Kidney capillary endothelial cell (primary cell): ENCODE measurements at places on chromosomes 7 and 10.

- no peak for DNase-seq
Measured at GRCh38 chr7:117800841-117801240, 72.4 kb downstream of the CTTNBP2 start.

GRCh38 chr7:140557809-140558518 is 78.7 kb upstream of the MKRN1 start:
- no peak for DNase-seq

GRCh38 chr7:126398285-126398684 is 854.5 kb downstream of the GRM8 start:
- no peak for DNase-seq

GRCh38 chr7:109460296-109460695 is 890.6 kb downstream of the DNAJB9 start:
- DNase-seq: no peak

GRCh38 chr10:124599588-124600050 is 138.0 kb downstream of the LHPP start:
- DNase-seq: no peak

GRCh38 chr7:108120933-108121332 is 9.2 kb downstream of the LAMB4 start:
- no peak for DNase-seq

DNA sequence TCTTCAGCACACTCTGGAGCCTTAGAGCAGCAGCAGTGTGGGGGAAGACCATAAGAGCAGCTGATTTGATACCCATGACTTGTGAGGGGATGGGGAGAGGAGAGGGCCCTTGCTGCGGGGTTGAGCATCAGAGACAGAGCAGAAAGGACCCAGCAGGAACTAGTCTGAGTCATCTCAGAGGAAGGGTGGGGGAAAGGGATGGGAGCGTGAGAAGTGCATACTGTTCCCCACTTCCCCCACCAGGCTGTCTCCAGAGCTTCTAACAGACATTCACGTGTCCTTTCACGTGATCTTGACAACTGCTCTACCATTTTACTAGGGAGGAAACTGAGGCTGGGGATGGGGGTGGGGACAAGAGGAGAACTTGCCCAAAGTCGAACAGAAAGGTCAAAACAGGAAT is 38.7 kb downstream of the FAM241B start:
- no peak for DNase-seq

- no peak for DNase-seq
Measured at GRCh38 chr7:45990276-45990675, 69.2 kb upstream of the IGFBP3 start.

DNA sequence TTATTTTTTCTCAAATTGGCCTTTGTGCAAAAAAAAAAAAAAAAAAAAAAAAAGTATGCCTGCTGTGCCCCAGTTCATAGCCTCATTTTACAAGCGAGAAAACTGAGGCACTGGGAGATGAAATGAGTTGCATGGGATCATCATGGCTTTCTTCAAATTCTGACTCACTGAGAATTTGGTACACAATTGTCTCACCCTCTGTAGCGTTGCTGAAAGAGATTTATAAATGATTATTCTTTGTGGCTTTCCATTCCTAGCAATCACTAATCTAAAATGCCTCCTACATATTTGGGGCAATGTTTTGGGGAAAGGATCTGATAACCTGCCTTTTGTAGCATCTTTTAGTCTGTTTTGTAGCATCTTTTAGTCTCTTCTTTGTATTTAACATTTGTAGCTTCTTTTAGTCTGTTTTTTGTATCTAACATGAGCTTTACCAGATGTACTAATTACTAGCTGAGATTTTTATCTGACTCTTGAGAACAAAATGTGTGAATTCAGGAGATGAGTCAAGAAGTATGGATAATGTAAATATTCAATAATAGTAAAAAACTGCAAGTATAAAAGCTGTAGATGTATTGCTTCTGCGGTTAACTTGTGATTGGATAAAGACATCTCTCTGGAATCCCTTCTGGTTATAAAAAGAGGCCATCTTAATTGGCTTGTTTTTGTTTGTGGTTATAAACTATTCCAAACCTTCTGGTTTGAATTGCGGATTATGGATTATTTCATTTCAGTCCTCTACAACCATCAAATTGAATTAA is 161.4 kb downstream of the ARID5B start:
- no peak for DNase-seq

GRCh38 chr10:63323701-63324494 is 141.9 kb downstream of the JMJD1C start:
- DNase-seq: no peak

- DNase-seq: no peak
Measured at GRCh38 chr10:14023673-14024328, 306.9 kb downstream of the FRMD4A start.

DNA sequence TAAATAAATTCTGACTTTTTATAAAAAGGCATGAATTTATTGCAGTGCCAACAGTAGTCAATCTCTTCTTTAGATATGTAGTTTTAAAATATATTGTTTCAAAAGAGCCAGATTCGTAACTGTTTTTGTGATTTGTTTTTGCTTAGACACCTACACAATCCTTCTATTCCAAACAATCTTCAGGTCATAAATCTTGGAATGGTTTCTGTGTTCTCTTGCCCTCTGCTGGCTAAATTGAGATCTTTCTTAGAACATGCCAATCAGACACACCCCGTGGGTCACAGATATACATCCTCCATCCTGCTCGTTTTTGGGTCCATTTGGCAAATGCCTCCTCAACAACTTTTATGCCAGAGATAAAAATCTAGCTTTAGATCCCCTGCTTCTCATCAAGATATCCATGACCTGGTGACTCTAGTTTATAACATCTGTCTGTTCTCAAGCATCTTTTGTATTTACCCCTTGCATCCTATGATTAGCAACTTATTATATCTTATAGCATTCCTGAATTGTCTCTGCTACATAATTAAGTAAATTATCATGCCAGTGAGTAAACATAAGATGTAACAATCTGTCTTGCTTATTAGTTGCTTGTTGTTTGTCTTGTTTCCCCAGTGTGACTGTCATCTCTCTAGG is 35.3 kb upstream of the IFRD1 start:
- peak; percentile 65 for DNase-seq

- peak; percentile 34 for DNase-seq
Measured at GRCh38 chr7:101538596-101539459, 90.3 kb downstream of the MYL10 start.

GRCh38 chr10:44968500-44969400 is 9.1 kb downstream of the RASSF4 start:
- DNase-seq: no peak

GRCh38 chr10:73552819-73553715 is 38.1 kb downstream of the USP54 start:
- DNase-seq: no peak

DNA sequence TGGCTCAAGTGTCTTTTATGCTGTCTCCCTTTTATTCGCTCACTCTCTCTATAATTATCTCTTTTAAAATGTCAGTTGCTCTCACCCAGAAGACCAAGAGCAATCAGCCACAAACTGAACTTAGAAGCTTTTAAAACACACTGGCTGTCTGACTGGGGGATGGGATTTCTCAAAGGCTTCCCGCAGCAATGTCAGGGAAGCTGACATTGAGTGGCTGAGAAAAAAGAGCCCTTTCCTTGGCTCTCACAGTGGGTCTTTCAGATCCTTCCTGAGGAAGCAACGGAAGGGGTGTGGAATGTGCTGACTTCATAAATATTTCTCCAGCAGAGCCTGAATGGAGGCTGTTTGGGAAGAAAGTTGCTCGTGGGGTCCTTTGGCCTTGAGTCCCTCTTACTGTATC is 445.7 kb upstream of the C7orf33 start:
- peak; percentile 15 for DNase-seq

DNA sequence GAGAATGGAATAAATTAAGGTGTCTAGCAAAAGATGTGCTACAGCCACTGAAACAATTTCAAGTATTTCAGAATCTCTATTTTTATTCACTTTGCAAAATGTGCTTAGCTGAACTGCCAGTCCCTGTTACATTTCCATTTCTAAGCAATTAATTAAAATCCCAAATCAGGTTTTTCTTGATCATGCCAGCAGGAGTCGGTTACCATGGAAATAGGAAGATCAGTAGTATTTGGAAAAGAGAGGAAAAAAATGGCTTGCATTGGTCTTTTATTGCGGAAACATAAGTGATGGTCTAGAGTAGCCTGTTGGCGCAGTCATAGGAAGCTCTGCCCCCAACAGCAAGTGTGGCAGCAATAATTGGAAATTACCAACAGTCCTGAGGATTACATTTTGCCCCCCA is 867.1 kb downstream of the GATA3 start:
- no peak for DNase-seq

DNA sequence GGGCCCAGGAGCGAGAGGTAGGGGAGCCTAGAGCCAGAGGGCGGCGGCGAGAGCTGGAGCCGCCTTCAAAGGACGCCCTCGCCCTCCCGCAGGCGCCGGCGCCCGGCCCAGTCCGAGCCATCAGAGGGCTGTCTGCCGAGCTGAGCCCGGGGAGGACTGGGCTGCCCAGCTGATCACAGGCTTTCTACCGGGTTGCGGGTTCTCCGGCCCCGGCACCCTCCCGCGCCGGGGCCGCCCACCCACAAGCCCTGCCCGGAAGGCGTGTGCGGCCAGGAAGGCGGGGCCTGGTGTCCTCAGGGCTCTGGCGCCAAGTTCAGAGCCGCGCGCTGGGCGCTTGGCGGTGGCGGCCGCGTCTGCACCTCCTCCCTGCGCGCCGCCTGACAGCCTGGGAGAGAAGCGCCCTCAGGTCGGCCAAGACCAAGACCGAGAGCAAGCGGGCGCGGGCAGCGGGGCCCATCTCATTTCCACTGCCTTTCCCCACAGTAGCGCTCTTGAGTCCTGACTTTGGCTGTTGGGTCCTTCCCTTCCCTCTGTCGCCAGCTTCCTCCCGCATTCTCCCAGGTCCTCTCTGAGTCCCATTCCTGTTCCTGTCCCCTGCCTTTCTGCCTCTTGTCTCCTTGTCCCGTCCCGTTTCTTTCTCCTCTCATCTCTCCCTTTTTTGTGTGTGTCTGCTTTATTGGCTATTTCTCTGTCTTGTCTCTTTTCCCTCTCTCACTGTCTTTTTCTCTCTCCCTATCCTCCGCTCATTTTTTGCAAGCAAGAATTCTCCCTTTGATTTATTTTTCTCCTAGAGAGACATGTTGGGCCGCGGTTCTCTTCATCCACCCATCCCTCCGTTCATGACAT is 60.6 kb upstream of the MSMB start:
- peak; percentile 39 for DNase-seq

GRCh38 chr7:2070151-2070763 is 162.5 kb downstream of the MAD1L1 start:
- no peak for DNase-seq

GRCh38 chr10:117652228-117653169 is 110.0 kb downstream of the EMX2 start:
- no peak for DNase-seq

- DNase-seq: no peak
Measured at GRCh38 chr7:103418241-103418640, 27.8 kb downstream of the SLC26A5 start.

DNA sequence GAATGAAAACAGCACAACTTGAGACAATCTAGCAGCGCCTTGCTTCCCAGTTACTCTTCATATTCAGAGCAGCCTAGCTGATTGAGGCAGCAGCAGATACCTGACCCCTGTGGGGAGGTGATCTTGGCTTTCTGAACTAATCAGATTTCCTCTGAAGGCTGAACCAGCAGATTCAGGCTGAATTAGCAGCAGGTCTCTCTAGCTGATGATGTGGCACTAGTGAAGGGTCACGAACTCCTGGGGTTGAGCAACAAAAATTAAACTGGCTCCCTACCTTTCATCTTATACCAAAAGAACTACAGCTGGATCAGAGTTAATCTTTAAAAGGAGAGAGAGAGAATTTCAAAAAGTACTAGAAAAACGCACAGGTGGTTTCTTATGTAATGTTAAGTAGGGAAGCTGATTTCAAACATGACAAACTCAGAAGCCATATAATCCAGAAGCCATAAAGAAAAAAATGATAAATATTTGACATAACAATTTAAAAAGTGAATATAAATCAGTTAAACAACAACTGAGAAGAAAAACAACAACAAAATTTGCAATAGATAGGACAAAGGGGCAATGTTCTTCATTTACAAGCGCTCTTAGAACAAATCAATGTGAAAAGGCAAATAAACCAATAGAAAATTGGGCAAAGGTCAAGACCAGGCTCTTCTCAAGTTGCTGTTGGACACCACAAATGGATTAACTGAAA is 13.5 kb downstream of the SLC25A13 start:
- DNase-seq: no peak

DNA sequence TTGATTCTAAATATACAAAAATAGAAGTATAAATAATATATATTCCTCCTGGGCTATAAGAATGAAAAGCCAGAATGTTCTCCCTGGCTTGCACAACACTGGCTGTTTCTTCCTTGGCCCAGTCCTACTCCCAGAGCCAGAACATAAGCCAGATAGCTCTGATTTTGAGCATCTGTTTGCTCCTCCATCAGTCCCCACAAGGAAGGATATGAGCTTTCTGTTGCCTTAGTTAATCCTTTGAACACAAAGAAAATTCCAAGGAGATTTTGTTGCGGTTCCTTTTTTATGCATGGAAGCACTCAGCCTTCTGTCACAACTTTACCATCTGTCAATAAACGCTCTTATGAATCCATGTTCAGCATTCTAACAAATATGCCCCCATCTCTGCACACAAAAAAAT is 361.8 kb downstream of the IPMK start:
- DNase-seq: no peak

- peak; percentile 27 for DNase-seq
Measured at GRCh38 chr7:140230861-140231770, 54.3 kb upstream of the KDM7A start.

- DNase-seq: no peak
Measured at GRCh38 chr10:6563075-6563474, 17.0 kb downstream of the PRKCQ start.

- no peak for DNase-seq
Measured at GRCh38 chr7:116227678-116228239, 17.4 kb downstream of the TES start.

- DNase-seq: peak; percentile 66
Measured at GRCh38 chr7:138752518-138753149, 45.2 kb upstream of the TMEM213 start.

- DNase-seq: no peak
Measured at GRCh38 chr7:76296743-76297740, 5.4 kb upstream of the HSPB1 start.

DNA sequence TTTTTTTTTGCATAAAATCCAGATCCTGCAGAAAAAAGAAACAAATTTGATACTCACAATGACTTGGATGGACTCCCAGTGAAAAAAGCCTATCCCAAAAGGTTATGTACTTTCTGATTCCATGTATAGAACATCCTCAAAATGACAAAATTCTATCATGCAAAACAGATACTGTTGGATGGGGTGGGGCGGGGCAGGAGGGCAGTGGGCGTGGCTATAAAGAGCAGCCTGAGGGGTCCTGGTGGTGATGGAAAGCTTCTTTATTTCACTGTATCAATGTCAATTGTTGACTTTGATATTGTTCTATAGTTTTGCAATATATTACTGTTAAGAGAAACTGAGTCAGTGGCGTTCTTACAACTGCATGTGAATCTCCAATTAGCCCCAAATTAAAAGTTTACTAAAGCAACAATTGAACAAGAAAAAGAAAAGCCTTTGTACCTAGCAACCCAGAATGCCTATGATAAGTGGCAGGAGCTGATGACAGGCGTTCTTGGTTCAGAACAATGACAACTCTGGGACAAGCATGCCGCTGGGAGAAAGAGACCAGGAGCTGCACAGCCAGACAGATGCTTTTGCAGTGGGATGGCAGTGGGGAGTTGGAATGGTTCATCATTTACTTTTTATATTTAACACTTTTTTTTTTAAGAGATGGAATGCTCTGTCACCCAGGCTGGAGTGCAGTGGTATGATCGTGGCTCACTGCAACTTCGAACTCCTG is 101.9 kb downstream of the LHPP start:
- no peak for DNase-seq

GRCh38 chr10:33715303-33715975 is 381.0 kb upstream of the NRP1 start:
- no peak for DNase-seq
